ENCODE measurements at places on chromosomes 2 and 18.

DNA sequence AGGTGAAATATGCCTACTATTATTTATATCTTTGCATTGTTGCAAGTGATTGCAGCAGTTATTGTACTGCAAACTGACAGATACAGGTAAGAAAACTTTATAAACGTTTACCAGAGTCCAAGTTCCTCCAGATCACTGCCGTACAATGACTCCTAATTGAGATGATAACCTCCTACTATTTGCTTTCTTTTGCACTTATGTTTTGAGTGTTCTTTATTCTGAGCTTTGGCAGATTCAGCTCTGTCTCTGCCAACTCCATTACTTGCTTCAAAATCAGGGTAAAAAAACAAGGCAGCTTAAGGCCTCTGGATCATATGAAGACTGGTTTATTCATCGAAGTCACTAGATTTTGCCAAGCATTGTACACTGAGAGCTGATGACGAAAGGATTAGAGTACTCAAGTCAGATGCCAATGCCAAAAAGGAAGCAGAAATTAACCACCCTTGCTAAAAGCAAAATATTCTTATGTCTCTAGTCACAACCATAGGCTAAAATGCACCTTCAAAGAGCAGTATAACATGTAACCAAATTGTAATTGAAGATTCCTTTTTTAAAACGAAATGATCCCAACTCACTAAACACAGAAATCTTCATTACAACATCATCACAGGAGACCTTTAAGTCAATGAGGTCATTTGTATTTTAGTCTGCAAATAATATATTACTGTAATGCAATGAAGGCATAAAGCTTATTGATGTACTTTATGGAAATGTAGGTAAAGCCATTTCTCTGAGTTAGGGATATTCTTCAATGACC lies 10.5 kb upstream of the IKZF2 start:
- DNase-seq: no peak

GRCh38 chr2:215870088-215870490 lies 143.3 kb downstream of the MREG start:
- DNase-seq: no peak

DNA sequence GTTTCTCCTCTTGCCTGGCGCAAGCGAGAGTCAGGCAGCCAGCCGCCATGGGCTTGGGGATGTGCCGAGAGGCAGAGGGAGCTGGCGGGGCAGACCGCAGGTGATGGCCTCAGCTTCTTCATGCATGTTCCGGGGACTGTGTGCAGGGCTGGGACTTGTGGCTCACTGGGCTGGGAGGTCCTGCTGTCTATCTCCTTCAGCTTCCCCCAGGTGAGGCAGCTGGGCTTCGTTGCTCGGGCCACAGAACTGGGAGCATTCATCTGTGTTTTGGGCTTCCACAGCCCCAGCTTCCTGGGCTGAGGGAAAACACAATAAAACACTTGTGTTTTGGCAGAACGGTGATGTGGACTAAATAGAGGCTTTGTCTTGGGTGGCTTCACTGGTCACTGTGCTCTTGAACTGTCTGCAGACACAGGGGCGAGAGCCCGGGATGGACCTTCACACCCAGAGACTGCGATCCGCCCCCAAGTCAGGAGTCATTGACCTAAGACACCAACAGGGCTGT lies 93.5 kb downstream of the DYSF start:
- DNase-seq: no peak

DNA sequence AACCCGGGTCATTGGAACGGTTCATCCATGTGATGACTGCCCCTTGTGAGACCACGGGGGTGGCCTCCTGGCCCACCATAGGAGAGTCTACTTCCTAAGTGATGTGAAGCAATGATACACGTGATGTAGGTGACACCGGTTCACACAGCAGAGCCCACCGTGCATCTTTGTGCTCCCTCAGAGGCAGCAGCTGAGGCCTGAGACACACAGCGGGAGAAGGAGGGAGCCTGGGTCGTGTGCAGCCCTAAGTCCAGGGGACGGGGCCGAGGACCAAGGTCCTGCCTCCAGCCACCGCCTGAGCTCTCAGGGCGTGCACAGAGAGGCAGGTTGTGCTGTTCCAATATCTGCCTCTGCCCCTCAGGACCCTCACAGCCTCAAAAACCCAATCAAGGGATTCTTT lies 377.2 kb upstream of the SALL3 start:
- no peak for DNase-seq

DNA sequence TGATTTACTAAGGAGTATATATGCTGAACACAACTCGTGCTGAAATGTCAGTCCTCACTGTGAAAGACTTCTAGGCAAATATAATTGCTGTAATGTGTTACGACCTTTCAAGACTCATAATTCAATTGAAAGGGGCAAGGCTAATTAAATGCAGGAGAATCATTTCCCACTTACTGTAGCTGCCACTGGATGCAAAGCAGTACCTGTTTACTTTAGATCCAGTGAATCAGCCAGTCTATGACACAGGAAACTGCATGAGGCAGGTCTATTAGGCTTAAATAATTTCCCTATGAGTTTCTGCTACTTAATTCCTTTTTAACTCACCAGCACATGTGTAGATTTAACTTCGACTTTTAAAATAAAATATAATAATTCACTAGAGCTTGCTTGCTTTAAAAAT lies 125.6 kb downstream of the CTNNA2 start:
- DNase-seq: no peak

DNA sequence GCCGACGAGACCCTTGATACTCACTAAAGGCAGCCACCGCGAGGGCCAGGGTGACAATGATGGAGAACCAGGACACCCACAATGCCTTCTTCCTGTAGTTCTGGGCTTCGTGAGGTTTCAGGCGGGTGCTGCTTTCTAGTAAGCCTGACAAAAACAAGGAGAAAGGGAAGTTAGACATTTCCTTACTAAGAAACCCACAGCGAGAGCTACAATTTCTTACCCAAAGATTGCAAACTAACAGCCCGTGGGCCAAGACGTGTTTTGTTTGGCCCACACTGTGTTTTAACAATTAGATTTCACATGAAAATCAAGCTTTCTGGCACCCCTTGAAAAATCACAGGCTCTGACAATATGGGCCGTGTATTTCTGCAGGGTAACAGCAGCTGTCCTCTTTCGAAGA lies 5.6 kb downstream of the TMEM163 start:
- no peak for DNase-seq

- no peak for DNase-seq
Measured at GRCh38 chr2:100891906-100892642, 72.1 kb downstream of the NPAS2 start.

- DNase-seq: no peak
Measured at GRCh38 chr2:169366066-169366465, 3.7 kb upstream of the LRP2 start.

GRCh38 chr2:227939271-227940027 lies 68.0 kb downstream of the DAW1 start:
- no peak for DNase-seq

DNA sequence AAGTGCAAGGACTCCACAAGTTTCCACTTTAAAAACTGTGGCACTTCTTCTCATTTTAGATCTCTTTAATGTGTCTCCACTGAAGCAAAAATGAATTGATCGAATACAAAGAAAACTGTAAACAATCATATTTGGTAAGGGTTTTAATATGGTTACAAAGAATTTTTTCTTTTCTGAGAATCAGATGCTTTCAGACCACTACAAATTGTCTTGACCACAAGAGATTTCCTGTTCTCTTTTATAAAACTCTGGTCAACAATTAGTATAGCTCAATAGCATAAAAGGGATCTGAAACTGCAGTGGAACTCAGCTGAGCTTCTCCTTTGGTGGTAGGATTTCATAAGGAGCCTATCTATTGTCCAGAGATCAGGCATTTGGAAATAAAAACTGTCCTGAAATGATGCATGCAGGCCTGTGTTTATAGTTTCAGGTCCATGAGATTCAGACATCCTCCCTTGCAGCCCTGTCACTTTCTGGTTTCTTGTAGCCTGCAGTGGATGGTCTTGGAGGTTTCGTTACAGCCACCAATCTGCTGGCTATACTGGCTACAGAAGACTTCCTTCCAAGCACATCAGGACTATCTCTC lies 120.0 kb downstream of the DOCK10 start:
- no peak for DNase-seq

DNA sequence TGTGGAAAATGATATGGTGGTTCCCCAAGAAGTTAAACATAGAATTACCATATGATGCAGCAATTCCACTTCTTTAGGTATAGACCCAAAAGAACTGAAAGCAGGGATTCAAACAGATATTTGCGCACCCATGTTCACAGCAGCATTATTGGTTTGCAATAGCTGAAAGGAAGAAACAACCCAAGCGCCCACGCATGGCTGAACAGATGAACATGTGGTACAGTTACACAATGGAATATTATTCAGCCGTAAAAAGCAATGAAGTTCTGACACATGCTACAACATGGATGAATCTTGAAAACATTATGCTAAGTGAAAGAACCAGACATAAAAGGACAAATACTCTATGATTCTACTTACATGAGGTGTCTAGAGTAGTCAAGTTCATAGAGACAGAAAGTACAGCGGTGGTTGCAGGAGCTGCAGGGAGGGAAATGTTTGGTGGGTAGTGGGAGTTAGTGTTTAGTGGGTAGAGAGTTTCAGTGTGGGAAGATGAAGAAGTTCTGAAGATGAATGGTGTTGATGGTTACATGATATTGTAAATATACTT lies 26.7 kb upstream of the ASPRV1 start:
- DNase-seq: no peak

GRCh38 chr2:28404086-28404485 lies 11.4 kb downstream of the FOSL2 start:
- DNase-seq: no peak

GRCh38 chr2:236568068-236568921 lies 1.3 kb upstream of the ACKR3 start:
- DNase-seq: peak; percentile 44

DNA sequence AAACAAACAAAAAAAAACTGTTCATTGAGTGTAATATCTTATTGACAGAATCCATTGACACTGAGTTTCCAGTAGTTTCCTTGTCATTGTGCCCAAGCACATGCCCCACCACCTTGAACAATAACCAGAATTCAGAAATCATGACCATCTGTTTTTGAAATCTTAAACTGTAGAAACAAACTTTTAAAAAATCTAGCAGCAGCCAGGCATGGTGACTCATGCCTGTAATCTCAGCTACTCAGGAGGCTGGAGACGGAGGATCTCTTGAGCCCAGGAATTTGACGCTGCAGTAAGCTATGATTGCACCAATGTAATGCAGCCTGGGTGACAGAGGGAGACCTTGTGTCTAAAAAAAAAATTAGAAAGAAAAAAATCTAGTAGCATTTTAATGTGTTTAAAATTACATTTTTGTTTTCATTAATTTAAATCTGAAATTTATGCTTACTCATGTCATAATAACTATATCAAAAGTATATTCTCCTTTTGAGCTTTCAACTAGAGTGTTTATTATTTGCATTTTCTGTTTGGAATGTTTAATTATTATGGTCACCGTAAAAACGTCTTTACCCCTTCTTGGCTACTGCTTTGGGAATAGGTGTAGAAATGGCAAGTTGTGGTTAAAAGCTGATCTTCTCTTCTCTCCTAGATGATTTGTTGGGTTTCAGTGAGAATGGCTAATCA lies 25.2 kb upstream of the STON1 start:
- no peak for DNase-seq

GRCh38 chr2:50215736-50216135 lies 816.2 kb downstream of the NRXN1 start:
- DNase-seq: no peak

DNA sequence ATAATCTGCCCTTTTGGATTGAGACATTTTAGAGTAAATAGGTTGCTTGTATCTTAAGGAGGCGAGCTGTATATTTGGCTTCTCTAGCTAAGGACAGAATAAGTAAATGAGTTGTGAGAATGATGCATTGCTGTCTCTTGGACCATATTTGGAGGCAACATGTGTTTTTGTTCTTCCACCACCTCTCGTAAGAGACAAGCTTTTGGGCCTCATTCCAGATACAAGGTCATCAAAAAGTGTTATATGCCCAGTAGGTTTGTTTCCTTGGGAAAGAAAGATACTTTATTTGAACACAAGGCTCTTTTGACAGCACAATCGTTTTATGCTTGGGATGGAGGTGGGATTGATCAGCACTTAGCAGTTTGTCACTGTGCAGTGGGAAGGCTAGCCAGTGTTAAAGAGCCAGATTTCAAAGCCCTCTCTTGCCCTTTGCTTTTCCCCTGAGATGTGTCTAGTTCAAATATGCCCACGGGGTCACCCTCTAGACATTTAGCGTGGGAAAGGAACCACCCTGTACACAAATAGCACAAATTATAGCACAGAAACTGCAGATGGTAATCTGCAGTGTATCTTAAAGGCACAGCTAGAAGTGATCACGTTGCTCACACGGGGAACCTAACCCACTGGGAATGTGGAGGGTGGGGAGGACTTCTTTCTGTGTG lies 131.3 kb downstream of the MAP4K4 start:
- DNase-seq: no peak

GRCh38 chr2:111032721-111033429 lies 87.8 kb upstream of the BCL2L11 start:
- DNase-seq: no peak

- no peak for DNase-seq
Measured at GRCh38 chr18:79888016-79888415, 63.4 kb downstream of the SLC66A2 start.

DNA sequence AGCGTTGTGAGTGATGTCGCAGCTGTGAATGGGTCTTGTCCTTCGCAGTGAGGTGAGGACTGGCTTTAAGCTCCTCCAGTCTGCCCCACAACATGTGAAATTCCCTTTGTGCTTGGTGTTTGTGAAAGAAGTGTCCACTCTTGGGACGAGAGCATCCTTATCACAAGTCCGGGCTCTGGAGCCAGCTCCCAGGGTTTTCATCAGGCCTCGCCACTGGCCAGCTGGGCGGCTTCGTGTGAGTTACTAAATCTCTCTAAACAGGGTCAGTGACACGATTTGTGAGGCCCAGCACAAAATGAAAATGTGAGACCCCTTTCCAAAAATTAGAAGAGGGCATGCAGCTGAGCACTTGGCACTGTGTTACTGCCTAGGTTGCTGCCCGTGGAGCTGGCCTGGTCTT lies 115.9 kb downstream of the VAPA start:
- no peak for DNase-seq

- DNase-seq: no peak
Measured at GRCh38 chr2:52608030-52608429, 1159.6 kb upstream of the CHAC2 start.

DNA sequence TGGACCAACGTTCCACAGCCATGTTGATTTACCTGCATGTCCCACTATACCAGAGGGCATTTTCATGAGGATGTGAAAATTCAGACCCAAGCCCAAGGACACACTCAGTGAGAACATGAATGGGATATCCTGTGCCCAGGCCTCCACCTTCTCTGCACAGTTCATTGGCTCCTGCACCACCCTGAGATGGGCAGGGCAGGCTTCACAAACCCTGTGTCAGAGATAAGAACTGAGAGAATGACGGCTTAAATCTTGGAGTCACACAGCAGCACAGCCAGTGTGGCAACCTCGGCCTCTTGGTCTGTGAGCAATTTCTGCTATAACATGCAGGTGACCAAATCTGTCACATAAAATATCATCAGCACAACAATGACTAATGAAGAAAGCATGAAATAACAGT lies 71.9 kb downstream of the UXS1 start:
- no peak for DNase-seq

- no peak for DNase-seq
Measured at GRCh38 chr2:17043173-17043572, 377.5 kb upstream of the CYRIA start.

- peak; percentile 48 for DNase-seq
Measured at GRCh38 chr18:21914739-21915319, 174.2 kb downstream of the MIB1 start.

- DNase-seq: no peak
Measured at GRCh38 chr18:8215741-8216140, 393.5 kb upstream of the RAB12 start.

- no peak for DNase-seq
Measured at GRCh38 chr2:44777036-44777435, 164.5 kb upstream of the SIX3 start.
